ENCODE measurements at places on chromosomes 13 and 19.

GRCh38 chr19:5996102-5996501 lies 18.2 kb upstream of the RANBP3 start:
- DNase-seq = no peak

- peak; percentile 3 for DNase-seq
Measured at GRCh38 chr19:44585371-44586133, 27.8 kb upstream of the IGSF23 start.

- DNase-seq = no peak
Measured at GRCh38 chr13:27631156-27631555, 9.5 kb downstream of the POLR1D start.

- DNase-seq = peak; percentile 79
Measured at GRCh38 chr19:8505680-8506401, 3.4 kb upstream of the PRAM1 start.

GRCh38 chr13:48748681-48749080 lies 95.0 kb downstream of the CYSLTR2 start:
- DNase-seq = no peak

Data from mucosa of descending colon (tissue), 3 donors.